SJSA1 (cell line): ENCODE measurements at places on chromosomes 2 and 18. TPM values are rescaled to one million over a fixed set of nuclear protein-coding genes. Genes with fewer than 3 reads are reported as not detected.

GRCh38 chr2:23096906-23097602, 287.9 kb upstream of the KLHL29 start:
- DNase-seq: no peak

- no peak for DNase-seq
These were observed 158.0 kb downstream of the INHBB start for GRCh38 chr2:120503793-120504571.

DNA sequence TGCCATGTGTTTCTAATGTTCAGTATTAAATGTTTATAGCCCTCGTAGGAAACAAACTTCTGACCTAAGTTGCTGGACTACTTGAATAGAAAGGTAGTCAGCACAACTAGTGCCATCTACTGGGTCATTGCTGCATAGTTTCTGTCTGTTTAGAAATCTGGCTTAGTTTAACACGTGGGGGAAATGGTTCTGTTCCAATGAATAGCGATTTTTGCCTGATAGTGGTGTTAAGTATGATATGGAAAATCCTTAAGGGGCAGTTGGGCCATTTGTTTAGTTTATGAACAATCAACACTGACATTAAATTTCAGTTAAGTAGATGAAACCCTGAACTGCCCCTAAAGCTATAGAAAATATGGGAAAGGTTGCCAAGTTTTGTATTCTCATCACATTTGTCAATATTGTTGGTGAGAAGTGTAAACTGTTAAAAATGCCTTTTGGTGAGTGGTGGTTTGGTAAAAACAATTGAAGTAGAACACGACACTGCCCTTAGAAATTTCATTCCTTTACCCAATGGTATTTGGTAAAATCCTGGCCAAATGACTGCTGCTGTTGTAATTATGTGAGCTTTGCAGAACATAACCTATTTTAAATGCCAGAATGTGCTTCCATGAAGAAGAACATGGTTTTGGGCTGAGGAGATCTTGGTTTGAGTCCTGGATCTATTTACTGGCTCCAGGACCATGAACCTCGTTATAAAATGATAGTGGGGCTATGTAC, 13.2 kb downstream of the NABP1 start:
- DNase-seq: peak; percentile 59

- DNase-seq: no peak
These were observed 80.5 kb downstream of the ZBTB7C start for GRCh38 chr18:48328473-48329210.

- no peak for DNase-seq
These were observed 78.1 kb upstream of the NPAS2 start for GRCh38 chr2:100741880-100742276.

CCBE1 gene
- total RNA-seq: 5.1 and 6.6 TPM in 2 replicates

TDRD15 gene
- total RNA-seq: not detected in 2 replicates

SH3YL1 gene
- total RNA-seq: 19.0 and 57.6 TPM in 2 replicates
